ENCODE measurements at places on chromosomes 6 and 20. TPM values are rescaled to one million over a fixed set of nuclear protein-coding genes. Genes with fewer than 3 reads are reported as not detected.

DEFB123 gene
- not detected for total RNA-seq

RIPPLY2 gene
- not detected for total RNA-seq

TRAPPC3L gene
- under 0.01 TPM for total RNA-seq

BPIFB2 gene
- total RNA-seq: not detected

CD164 gene
- 212 TPM for total RNA-seq

APCDD1L gene
- total RNA-seq: 6.5 TPM
